ENCODE measurements at places on chromosomes 5 and 9.

GRCh38 chr5:124283031-124283430 is 463.4 kb downstream of the ZNF608 start:
- DNase-seq: no peak

DNA sequence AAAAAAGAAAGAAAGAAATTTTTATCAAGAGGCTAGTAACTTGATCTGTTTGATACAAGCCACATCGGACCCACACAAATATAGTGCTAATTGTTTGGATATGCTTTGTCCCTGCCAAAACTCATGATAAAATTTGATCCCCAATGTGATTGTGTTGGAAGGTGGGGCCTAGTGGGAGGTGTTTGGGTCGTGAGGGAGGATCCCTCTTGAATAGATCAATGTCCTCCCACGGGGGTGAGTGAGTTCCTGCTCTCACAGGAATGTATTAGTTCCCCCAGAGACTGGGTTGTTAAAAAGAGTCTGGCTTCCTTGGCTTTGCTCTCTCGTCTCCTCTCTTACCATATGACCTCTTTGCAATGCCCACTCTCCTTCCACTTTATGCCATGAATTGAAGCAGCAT is 80.6 kb upstream of the CPLX2 start:
- DNase-seq: no peak

- peak; percentile 84 for DNase-seq
Measured at GRCh38 chr5:68405026-68405684, 189.6 kb downstream of the PIK3R1 start.

- no peak for DNase-seq
Measured at GRCh38 chr5:177453852-177454396, 7.3 kb downstream of the PRR7 start.

- DNase-seq: no peak
Measured at GRCh38 chr9:126809068-126809467, 4.2 kb downstream of the ZBTB43 start.

GRCh38 chr5:112036206-112036605 is 279.2 kb upstream of the NREP start:
- no peak for DNase-seq
